ENCODE measurements at places on chromosomes 13 and 19.
A peak's percentile ranks its signal among the peaks of the same experiment; 100 is the strongest.

DNA sequence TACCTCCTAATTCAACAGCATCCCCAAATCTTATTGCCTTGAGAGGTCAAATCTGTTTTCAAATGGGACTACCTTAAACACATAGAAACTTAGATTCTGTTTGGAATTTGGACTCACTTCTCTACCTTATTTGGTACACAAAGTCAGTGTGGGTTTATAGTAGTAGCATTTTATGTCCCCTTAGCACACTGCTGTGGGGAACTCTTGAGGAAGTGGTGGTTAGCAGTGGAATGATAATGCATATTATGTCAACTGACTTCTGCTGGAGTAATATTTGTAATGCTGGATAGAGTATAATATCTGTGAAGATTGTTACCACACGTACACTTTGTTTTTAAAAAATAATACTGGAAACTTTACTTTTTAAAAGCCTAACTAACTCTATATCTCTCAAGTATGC, 386.3 kb downstream of the NDFIP2 start:
- no peak overlapping the region for H3K4me3 ChIP-seq
- DNase-seq: no peak
- no peaks in the 10 kb centered on the region for H3K36me3 ChIP-seq
- no peaks in the 10 kb centered on the region for H3K27me3 ChIP-seq
- H3K27ac ChIP-seq: no peak overlapping the region

GRCh38 chr13:28753208-28753892, 34.6 kb upstream of the SLC46A3 start:
- H3K27me3 ChIP-seq: no peaks in the 10 kb centered on the region
- no peak overlapping the region for H3K27ac ChIP-seq
- H3K4me1 ChIP-seq: peaks cover 16% of the 10 kb centered on the region
- H3K36me3 ChIP-seq: no peaks in the 10 kb centered on the region
- no peak overlapping the region for H3K4me3 ChIP-seq

DNA sequence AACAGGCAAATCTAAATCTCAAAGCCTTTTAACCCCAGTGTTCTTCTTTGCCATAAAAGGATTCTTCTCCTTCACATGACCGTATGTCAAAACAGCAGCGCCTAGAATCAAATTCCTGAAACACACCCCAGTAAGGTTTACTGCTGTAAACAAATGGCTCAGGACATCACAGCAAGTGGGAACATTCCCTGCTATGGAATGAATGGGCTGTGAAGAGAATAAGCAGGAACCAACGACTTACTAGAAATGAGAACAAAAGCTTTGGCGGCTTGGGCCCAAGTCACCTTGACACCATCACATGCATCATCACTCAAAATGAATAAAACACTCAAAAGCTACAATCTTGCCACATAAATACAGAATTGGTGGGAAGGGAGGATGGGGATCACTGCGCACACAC, 80.4 kb upstream of the SPATA13 start:
- no peaks in the 10 kb centered on the region for H3K36me3 ChIP-seq
- H3K27me3 ChIP-seq: no peaks in the 10 kb centered on the region
- no peaks in the 10 kb centered on the region for H3K4me1 ChIP-seq
- no peak overlapping the region for H3K4me3 ChIP-seq
- DNase-seq: no peak

- DNase-seq: no peak
- H3K27ac ChIP-seq: no peak overlapping the region
- H3K4me3 ChIP-seq: no peak overlapping the region
- H3K4me1 ChIP-seq: peaks cover 5% of the 10 kb centered on the region
- no peaks in the 10 kb centered on the region for H3K27me3 ChIP-seq
- H3K36me3 ChIP-seq: no peaks in the 10 kb centered on the region
These were observed 506.7 kb downstream of the KCTD12 start for GRCh38 chr13:76379341-76380105.

- H3K4me1 ChIP-seq: no peaks in the 10 kb centered on the region
- no peak overlapping the region for H3K27ac ChIP-seq
- H3K27me3 ChIP-seq: no peaks in the 10 kb centered on the region
- no peak overlapping the region for H3K4me3 ChIP-seq
These were observed 643.9 kb downstream of the DIAPH3 start for GRCh38 chr13:59519819-59520218.

DNA sequence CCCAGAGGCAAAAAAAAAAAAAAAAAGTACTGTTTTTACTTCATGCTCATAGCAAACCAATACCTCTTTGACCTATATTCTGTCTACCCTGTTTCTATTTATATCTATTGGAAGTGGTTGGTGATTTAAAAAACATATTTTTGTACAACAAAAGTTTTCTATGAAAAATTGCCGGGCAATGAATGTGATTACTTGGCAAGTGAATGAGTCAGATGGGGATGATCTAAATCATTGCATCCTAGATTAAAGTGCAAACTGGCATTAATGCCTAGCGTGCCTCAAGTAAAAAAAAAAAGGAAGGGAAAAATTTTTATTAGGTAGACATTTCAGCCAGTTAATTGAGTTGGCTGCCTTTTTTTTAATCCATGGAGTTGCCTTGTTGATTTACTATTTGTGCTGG, 500.6 kb downstream of the KCTD12 start:
- H3K4me1 ChIP-seq: peaks cover 5% of the 10 kb centered on the region
- no peak for DNase-seq
- H3K4me3 ChIP-seq: no peak overlapping the region
- H3K27me3 ChIP-seq: no peaks in the 10 kb centered on the region
- H3K27ac ChIP-seq: no peak overlapping the region

DNA sequence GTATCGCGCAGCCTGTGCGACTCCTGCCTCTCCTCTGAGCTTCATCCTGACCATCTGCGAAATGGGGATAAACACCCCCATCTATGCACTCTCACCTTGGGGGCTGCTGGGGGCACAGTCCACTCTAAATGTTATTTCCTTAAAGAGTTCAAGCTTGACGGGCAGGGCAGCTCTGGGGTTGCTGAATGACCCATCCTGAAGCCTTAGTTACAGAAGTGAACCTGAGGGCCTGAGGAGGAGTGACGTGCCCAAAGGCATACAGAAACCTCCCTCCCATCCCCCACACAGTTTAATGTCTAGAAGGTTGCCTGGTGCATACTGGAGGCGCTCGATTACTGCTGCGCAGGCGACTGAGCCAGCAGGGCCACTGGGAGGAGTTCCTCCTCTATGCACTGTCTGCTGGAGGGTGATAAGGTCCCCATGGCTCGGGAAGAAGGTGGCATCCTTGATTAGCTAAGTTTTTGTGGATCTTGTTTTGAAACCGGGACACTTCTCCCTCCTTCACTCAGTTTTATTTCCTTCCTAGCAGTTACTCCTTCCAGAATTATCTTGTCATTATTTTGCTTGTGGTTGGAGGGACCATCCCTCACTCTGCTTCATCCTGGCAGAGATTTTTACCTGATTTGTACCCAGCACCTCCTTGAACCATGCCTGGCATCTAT, 572 bp upstream of the FKBP8 start:
- no peak for DNase-seq
- H3K27me3 ChIP-seq: peaks cover 4% of the 10 kb centered on the region
- peak overlapping the region; percentile 95 for H3K4me3 ChIP-seq
- no peaks in the 10 kb centered on the region for H3K4me1 ChIP-seq

GRCh38 chr13:43014162-43014561, 9.2 kb upstream of the DNAJC15 start:
- no peaks in the 10 kb centered on the region for H3K4me1 ChIP-seq
- no peaks in the 10 kb centered on the region for H3K27me3 ChIP-seq
- H3K4me3 ChIP-seq: no peak overlapping the region
- no peak overlapping the region for H3K27ac ChIP-seq
- H3K36me3 ChIP-seq: no peaks in the 10 kb centered on the region

- no peak overlapping the region for H3K27ac ChIP-seq
- no peak for DNase-seq
- no peaks in the 10 kb centered on the region for H3K27me3 ChIP-seq
- no peak overlapping the region for H3K4me3 ChIP-seq
These were observed 491.0 kb downstream of the SLITRK5 start for GRCh38 chr13:88162076-88162702.

- H3K4me1 ChIP-seq: peaks cover 52% of the 10 kb centered on the region
- H3K27ac ChIP-seq: peak overlapping the region; percentile 93
- H3K4me3 ChIP-seq: peak overlapping the region; percentile 75
- no peaks in the 10 kb centered on the region for H3K27me3 ChIP-seq
These were observed 1.1 kb downstream of the HSPB6 start for GRCh38 chr19:35755550-35756376.

DNA sequence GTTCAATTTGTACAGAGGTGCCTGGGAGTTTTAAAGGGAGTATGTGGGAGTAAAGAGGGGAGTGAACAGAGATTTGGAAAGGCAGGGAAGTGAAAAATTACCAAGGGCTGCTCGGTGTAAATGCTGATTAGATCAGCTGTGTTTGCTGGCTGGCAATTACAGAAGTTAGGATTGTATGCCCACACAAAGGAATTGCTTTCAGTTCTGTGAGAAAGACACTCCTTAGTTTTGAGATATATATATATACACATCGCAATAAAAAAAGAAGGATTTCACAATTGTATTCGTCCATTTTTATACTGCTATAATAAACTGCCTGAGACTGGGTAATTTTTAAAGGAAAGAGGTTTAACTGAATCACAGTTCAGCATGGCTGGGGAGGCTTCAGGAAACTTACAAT, 196.3 kb downstream of the SLITRK5 start:
- no peak overlapping the region for H3K4me3 ChIP-seq
- H3K27ac ChIP-seq: no peak overlapping the region
- no peaks in the 10 kb centered on the region for H3K36me3 ChIP-seq
- no peaks in the 10 kb centered on the region for H3K4me1 ChIP-seq

GRCh38 chr13:89900104-89900765, 1447.3 kb upstream of the MIR17HG start:
- H3K4me3 ChIP-seq: no peak overlapping the region
- DNase-seq: no peak
- no peak overlapping the region for H3K27ac ChIP-seq
- no peaks in the 10 kb centered on the region for H3K4me1 ChIP-seq
- H3K36me3 ChIP-seq: no peaks in the 10 kb centered on the region

Data from tibial artery (tissue), 4 donors.